Fibroblast of skin of left biceps (primary cell): ENCODE measurements at places on chromosomes 3 and 15.
A peak's percentile ranks its signal among the peaks of the same experiment; 100 is the strongest.

DNA sequence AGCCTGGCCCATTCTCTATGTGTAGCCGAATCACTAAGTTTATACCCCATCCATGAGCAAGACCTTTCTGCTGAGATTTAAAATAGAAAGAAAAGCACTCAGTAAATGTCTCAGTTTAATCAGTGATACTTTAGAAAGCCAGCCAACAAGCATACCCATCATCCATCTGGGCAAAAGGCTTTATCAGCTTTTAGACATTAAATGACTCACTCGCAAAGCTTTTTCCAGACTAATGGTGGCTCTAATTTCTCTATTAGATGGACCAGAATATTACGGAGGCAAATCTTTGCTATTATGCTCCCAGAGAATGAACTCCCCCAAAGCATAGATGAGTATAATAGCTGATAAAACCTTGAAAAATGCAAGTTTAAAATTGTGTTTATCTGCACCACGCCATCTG lies 727.8 kb downstream of the GBE1 start:
- DNase-seq = no peak

GRCh38 chr3:118984699-118985098 lies 49.9 kb downstream of the IGSF11 start:
- no peak for DNase-seq

DNA sequence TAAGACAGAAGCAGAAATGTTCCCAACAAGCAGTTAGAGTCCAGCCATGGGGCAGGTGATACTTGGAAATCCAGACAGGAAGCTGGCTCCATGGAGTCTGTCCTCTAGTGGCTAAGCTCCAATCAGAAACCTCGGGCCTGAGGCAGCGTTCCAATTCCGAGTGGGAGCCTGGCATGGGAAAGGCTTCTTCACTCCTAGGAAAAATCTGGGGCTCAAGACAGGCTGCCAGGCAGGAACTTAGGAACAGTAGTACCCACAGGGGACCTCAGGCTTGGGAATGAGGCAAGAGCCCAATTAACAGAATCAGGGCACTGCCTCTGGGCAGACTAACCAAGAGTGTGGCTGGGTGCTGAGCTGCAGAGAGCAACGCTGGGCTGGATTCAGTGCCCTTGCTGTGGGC lies 6.2 kb upstream of the ATP13A4 start:
- DNase-seq = no peak

- DNase-seq = no peak
Observed at GRCh38 chr3:12931273-12931905, 90.0 kb upstream of the RPL32 start.

DNA sequence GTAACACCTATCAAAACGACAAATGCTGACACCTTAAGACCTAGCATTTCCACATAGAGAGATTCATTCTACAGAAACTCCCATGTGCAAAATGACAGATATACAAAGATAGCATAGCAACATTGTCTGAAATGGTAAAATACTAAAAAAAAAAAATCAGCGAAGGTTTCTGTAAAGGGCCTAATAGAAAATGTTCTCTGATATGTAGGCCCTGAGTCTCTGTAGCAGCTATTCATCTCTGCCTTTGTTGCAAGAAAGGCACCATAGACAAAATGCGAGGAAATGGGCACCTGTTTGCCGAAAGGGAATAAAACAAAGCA lies 631 bp upstream of the MFGE8 start:
- DNase-seq = no peak

DNA sequence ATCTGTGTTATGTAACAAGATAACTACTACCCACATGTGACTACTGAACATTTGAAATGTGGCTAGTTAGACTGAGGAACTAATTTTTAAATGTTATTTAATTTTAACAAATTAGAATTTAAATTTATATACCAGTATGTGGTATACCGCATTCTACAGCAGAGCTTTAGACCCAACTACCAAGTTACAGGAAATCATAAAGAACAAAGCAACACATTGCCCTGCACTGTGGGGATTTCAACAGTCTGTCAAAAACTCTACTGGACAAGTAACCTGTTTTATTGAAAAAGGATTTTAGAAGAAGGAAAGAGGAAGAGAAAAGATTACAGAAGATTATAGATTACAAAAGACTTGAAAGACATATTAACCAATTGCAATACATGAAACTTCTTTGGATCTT lies 64.9 kb downstream of the DPH6 start:
- no peak for DNase-seq

DNA sequence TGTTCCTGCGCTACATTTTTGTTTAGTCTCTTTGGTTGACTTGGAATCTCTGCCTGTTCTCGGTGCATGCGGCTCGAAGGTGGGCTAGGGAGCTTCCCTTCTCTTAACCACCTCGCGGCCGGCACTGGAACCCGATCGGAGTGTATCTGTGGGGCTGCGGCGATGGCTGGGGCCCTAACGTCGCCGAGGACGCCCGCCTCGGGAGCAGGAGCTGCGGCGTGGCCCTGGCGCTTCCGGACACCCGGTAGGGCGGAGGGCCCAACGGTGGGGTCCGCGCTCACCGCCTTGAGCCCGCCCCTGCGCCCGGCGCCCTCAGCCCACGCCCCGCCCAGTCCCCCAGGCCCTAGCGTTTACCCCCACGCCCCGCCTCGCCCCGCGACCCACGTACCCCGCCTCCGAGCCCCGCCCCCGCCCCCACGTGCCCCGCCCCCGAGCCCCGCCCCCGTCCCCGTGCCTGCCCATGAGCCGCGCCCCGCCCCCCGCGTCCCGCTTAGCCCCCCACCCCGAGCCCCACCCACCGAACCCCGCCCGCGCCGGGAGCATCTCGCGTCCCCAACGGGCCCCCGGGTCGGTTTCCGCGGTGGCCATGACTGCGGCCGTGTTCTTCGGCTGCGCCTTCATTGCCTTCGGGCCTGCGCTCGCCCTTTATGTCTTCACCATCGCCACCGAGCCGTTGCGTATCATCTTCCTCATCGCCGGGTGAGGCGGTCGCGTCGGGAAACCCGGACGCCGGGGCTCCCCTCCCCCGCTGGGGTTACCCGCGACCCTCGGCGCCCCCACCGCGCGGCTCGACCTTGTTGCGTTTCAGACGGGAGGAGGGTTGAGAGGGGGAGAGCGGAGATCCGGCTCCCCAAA lies at the start of gene APH1B:
Gene APH1B, plus strand, starts transcription at position 568 of the 855 bp plus-strand sequence. Its CDS starts 19 bp downstream, at position 587.
- peak; percentile 48 for DNase-seq

- DNase-seq = no peak
Observed at GRCh38 chr3:54421943-54422342, 299.6 kb downstream of the CACNA2D3 start.

DNA sequence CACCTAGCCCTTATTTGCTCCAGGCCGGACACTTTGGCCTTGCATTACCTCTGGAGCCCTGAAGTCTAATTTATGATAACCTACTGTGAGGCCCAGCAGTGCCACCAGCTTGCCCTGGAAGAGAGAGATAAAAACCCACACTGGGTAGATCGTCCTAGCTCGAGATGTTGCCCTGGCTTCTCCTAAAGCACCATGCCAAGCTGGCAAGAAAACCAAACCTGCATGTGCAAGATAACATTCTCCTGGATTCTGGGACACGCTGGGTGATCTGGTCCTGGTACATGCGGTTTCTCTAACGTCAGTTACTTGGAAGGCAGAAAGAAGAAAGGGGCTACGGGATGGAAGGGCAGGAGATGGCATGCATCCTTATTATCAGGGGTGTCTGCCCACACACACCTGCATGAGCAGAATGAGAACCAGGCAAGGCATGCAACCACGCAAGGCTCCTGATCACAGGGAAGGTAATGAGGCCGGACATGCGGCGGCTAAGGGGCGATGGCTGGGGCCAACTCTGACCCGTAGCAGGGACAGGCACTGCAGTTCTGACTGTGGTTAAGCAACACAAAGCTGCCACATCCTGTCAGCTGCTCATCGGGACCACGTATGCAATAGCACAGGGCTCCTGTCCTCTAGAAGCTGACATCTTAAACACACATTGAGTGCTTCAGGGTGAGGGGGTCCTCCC lies 73.0 kb downstream of the OXNAD1 start:
- no peak for DNase-seq

GRCh38 chr3:102537123-102537522 lies 102.3 kb downstream of the ZPLD1 start:
- DNase-seq = no peak

DNA sequence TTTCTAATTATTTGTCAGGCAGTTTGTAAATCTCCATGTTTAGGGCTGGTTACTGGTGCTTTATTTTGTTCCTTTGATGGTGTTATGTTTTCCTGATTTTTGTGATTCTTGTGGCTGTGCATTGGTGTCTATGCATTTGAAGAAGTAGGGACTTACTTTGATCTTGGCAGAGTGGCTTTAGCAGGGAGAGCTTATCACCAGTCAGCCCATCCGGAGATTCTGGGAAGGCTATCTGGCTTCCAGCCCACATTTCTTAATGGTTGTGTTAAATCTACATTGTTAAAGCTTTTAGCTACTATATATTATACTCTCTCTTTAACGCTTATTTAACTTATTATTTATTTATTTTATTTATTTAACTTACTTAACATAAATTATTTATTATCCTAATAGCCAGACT lies 35.1 kb downstream of the FBXL2 start:
- DNase-seq = no peak

DNA sequence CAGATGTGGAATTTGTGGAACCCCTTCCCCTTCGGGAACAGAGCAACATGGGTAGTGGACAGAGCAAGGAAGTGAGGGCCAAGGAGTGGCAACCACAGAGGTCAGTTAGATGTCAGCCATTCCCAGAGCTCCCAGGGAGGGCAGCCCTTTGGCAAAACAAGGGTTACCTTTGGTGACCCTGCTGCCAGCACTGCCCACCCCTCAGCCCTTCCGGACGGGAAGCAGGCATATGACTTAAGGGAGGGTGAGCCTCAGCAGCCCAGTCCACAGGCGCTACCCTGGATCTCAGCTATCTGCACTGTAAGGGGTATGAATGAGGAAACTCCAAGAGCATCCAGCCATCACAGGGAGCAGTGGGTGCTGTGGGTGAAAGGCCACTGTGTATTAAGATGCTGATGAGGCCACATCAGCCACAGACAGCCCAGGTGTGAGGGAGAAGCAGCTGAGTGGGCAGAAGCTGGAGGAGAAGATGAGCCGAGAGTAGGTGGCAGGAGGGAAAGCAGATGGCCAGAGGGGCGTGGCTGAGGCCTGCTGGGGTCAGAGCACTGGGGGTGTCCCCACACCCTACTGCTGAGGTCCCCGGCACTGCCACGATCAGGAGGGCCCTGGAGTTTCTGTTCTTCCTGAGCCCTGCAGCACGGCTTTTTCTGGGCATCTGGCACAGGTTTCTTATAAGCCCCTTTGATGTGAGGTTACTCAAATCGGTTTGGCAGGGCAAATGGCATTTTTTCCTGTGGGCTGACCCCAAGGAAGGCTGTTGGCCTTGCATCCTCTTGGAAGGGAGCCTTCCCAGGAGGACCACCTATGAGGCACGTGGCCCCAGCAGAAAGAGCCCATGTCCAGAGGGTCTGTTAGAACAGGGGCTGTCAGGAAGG lies 6.2 kb downstream of the PLA2G4D start:
- no peak for DNase-seq

DNA sequence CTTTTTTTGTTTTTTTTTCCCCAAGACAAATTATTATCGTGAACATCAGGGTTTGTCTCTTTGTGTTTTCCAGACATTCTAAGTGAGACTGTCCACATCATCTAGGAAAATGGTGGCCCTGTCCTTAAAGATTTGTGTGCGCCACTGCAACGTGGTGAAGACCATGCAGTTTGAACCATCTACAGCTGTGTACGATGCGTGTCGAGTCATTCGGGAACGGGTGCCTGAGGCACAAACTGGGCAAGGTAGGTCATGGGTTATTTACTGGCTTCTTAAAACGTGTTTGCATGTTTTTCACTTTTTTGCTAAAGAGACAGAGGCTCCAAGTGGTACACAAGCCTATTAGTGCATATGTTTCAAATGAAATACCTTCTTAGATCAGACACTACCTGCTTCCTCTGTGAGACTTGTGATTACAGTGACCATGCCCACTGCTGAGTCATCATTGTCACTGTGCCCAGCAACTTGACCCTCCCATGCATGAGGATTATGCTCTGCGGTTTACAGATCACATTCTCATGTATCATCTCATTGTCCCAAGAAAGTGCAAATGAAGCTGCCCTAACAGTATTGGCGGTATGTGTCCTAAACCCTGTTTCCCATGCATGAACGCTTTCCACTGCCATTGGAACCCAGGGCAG lies 395.2 kb upstream of the TPM1 start:
- no peak for DNase-seq

DNA sequence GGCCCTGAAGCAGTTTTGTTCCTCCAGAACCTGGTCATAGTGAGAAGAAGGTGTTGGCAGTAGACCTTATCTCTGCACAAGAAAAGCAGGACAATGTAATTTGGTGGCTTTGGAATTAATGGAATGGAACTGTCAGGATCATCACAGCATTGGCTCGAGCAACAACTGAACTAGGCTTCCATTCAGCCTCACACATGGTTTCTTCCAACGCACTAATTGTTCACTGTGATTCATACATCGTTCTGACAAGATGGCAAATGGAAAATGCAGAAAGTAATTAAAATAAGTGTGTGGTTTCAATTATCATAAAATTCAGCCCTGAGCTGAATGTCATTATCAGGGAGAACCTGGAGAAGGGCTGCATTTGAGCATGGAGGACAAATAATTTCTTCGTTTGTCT lies 80.6 kb downstream of the MFSD1 start:
- no peak for DNase-seq

DNA sequence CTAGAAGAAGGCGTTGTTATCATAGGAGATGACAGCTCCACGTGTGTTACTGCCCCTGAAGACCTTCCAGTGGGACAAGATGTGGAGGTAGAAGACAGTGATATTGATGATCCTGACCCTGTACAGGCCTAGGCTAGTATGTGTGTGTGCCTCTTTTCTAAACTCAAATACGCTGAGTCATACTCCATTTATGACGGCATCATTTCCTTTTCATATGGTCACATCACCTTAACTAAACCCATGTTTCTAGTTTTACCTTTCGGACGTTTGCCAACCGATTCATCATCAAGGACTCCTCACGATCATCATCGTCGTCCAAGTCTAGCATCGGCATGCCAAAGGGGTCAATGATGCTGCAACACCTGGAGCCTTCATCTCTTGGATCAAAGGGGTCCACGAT lies 149.0 kb downstream of the CBLB start:
- no peak for DNase-seq

GRCh38 chr3:31077021-31077601 lies 182.7 kb upstream of the GADL1 start:
- DNase-seq = peak; percentile 56
